Smooth muscle cell of the pulmonary artery (primary cell): ENCODE measurements at places on chromosomes 4 and X. TPM values are rescaled to one million over a fixed set of nuclear protein-coding genes. Genes with fewer than 3 reads are reported as not detected.

The BEND2 gene
- total RNA-seq: not detected in 2 replicates

The COL4A5 gene
- total RNA-seq: 130 and 267 TPM in 2 replicates

The C4orf51 gene
- not detected in 2 replicates for total RNA-seq

The RAB39B gene
- total RNA-seq: 0.72 and 1.9 TPM in 2 replicates

The RAB33A gene
- 5.1 and 9.0 TPM in 2 replicates for total RNA-seq

The IL13RA1 gene
- 68.8 and 74.0 TPM in 2 replicates for total RNA-seq
